ENCODE measurements at places on chromosomes 2 and 18. TPM values are rescaled to one million over a fixed set of nuclear protein-coding genes. Genes with fewer than 3 reads are reported as not detected.

GRCh38 chr2:217182926-217183325 is 323.1 kb upstream of the TNP1 start:
- DNase-seq = no peak

GRCh38 chr2:192165842-192166241 is 28.9 kb downstream of the TMEFF2 start:
- no peak for DNase-seq

DNA sequence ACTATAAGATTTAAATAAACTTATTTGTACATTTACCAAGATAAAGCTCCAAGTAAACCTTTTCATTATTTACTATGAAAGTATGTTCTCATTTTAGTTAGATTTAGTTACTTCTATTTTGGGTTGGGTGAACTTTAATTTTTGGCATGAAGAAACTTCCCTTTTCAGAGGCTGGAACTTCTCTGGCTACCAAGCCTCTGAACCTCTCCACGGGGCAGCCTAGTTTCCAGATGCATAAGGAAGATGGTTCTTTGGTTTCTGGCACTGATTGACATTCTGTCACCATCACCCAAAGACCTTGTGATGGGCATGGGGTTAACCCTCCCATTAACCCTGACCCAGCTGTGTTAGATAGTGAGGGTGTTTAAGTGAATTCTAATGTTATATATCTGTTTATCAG is 17.1 kb downstream of the PSD4 start:
- DNase-seq = no peak

GRCh38 chr2:134919341-134920210 is 954 bp downstream of the CCNT2 start:
- peak; percentile 31 for DNase-seq

DNA sequence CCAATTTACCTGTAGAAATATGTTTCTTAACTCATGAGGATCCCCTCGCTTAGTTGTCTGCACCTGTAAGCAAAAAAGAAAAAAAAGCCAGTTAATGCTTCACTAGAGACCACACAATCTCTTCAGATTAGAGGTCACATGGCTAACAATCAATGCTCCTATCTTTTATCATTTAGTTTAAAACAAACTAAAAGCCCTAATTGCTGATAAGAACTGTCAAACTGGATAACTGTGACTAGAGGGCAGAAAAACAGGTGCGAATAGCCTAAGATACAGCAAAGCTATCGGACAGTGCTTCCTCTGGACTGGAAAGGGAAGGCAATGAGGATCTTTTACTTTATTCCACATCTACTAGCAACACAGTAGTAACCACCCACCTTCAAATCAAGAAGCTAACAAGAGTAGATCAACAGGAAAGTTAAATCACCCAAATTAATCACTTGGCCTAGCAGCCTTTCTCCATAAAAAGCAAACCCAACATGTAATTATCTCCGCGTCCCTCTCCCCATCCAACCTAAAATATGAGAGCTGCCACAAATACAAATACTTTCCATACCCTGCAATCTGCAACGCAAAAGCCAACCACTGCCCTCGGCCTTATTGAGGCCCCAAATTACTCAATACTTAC is 734 bp downstream of the SLC25A12 start:
- DNase-seq = no peak

GRCh38 chr2:186576614-186577013 is 13.2 kb upstream of the ITGAV start:
- no peak for DNase-seq

DNA sequence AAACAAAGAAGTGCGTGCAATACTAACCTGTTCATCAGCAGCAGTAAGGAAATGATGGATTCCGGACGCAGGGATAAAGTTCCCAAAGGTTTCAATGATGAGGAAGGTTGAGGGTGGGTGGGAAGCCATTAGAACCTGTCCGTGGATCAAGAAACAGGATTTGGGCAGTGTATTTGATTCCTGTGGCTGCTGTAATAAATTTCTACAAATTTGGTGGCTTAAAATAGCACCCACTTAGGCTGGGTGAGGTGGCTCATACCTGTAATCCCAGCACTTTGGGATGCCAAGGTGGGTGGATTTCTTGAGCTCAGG is 5.1 kb upstream of the SDC1 start:
- DNase-seq = no peak

DNA sequence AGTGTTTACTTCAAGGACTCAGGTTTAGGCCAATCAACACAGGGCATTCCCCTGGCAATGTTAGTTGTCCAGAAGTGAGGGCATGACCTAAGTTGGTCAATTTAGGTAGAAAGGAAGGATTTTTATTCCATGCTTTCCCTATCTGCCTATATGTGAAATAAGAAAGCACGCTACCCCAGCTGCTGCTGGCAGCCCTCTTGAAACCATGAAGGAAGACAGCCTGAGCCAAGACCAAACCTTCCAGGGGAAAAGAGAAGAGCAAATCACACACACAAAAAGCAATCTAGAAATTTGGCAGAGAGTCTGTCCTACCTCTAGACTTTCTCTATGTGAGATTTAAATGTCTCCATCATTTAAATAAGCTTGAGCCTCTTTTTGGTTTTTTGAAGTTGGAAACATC is 387.6 kb downstream of the TNS1 start:
- no peak for DNase-seq

GRCh38 chr2:62054029-62054791 is 141.7 kb upstream of the B3GNT2 start:
- DNase-seq = no peak

- no peak for DNase-seq
These were observed 67.5 kb upstream of the ATG16L1 start for GRCh38 chr2:233183869-233184418.

Gene CCDC141
- 0.98 TPM for total RNA-seq

Gene SFT2D3
- 1.6 TPM for total RNA-seq

Gene CPLX4
- total RNA-seq = not detected

Gene CIB4
- total RNA-seq = not detected

Gene MROH2A
- 3.6 TPM for total RNA-seq

Gene FSIP2
- 0.15 TPM for total RNA-seq

Gene DIPK1C
- 0.06 TPM for total RNA-seq

Gene SERPINB3
- total RNA-seq = not detected

All from right lobe of liver (tissue), 6 donors.